Left ventricle myocardium inferior (tissue), 1 donor: ENCODE measurements at places on chromosomes 2 and 18. TPM values are rescaled to one million over a fixed set of nuclear protein-coding genes. Genes with fewer than 3 reads are reported as not detected.

DNA sequence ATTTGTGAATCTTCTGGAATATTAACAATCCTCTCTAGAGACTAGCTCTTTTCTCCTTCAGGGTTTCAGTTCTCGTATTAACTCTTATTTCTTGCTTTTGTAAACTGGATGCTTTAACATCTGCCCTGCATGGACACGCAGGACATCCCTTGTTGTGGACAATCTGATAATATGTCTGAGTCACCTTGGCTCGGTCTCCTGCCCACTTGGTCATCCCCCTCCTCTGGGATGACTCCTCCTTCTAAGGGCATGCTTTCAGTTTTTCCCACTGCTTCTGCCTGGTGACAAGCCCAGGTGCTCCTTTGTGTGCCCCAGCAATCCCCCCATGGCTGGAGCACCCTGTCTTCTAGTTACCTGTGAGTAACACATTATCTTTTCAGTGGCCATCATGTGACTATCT lies 460.5 kb downstream of the DSC3 start:
- no peak for DNase-seq

GRCh38 chr2:133561045-133561852 lies 7.0 kb downstream of the NCKAP5 start:
- no peak for DNase-seq

DNA sequence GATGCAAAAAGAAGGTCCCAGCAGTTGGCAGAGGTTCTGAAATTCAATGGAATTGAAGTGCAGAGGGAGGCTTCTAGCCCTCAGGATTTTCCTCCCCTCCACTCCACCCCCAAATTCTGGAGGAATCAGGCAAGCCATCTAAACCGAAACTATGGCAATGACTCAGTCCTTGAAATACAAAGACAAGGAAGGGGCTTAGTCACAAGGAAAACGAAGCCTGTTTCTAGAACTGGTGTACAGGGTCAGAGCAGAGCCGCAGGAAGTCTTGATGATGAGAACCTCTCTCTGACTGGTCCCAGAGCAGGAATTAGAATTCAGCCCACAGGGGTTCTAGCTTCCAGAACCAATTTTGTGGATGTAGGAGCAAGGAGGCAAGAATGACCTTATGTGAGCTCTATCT lies 111.7 kb upstream of the SCN1A start:
- DNase-seq: no peak

DNA sequence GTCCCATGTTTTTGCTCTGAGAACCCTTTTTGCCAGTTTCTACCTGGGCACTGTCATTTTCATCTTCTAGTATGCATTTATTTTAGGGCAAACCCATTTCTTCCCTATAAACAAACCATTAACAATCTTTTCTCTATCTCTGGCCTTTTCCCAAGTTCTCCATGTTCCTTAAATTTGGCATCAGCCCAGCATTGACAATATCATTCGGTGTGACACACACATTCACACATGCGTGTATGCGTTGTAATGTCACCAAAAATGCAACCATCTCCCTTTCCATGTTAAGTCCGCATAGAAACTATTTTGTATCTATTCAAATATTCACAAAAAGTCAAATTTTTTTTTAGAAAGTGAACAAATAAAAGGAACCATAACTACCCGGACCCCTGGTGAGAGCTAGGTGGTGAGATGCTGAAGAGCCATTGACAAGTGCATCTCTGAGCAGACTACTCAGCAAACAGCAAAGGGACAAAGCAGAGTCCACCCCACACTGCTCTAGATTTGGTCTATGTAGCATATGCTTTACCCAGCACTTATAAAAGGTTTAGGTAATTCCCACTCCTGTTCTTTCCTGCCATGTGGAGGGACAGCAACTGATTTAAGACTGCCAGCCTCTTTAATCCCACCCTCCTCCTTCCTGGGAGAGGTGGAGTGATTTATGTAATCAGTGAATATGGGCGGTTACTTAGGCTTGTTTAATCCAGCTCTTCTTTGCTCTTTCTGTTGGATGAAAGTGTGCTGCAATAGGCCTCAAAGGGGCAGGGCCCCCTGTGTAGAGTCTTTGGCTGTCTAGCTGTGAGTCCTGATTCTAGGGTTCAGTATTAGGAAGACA lies 124.1 kb downstream of the METTL8 start:
- DNase-seq: no peak

DNA sequence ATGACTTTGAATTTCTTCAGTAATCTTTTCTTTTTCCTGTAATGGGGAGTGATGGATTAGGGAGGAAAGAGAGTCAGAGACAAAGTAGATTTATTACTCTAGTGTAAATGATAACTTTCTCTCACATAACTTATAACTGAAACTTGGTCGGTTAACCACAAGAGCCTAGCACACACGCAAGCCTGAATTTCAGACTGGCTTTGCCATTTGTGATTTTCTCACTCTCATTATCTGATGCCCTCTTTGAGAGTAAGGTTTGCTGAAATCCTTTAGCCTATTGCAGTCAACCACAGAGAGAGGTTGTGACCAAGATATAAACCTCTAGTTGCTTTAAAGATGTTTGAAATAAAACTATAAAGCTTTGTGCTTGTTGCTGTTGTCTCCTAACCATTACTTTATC lies 117.9 kb upstream of the NETO1 start:
- no peak for DNase-seq

GRCh38 chr2:148726228-148726627 lies 81.7 kb downstream of the EPC2 start:
- DNase-seq: no peak

LONRF2 gene
- total RNA-seq: 19.0 TPM

UGT1A10 gene
- not detected for total RNA-seq

GRCh38 chr18:72427721-72428120 lies 116.4 kb downstream of the CBLN2 start:
- no peak for DNase-seq

MROH2A gene
- not detected for total RNA-seq

DNA sequence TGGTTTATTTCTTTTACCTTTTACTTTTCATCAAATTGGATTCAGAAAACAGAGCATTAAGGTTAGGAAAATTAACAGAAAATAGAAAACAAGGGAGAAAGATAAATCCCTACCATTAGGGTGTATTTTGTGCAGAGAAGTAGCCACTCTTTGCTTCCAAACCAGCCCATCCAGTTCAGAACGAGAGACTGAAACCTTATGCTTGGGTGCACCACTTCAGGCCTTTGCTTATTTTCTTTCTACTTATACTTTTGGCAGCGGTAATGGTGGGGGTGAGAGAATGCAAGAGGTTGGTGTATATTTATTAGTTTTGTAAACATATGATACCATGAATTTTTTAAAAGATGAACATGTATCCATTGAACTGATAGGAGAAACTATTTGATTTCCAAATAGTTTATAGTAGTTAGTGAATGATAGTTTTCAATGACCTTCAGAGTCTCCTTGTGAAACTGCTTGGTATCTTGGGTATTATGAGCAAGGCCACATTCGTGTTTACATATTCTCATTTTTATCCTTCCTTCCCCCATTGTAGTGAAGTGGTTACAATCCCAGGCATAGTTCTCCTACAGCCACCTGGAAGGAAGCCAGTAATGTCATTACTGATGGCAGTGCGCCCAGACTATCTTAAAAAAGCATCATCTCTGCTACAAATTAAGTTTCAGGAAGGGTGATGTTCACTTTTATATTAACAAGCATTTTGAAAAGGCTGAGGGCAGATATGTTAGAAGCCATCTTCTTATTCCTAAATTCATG lies 60.8 kb downstream of the MFSD6 start:
- peak; percentile 74 for DNase-seq
